ENCODE measurements at places on chromosomes 7 and 10. TPM values are rescaled to one million over a fixed set of nuclear protein-coding genes. Genes with fewer than 3 reads are reported as not detected.

Gene CC2D2B
- total RNA-seq: 2.8 TPM

Gene MICALL2
- 37.6 TPM for total RNA-seq

Gene CLDN3
- 11.8 TPM for total RNA-seq

Gene NRP1
- total RNA-seq: 139 TPM

Gene PRR15
- 2.1 TPM for total RNA-seq

Gene MEPCE
- total RNA-seq: 36.3 TPM

Gene GHRHR
- not detected for total RNA-seq

Gene LRRD1
- total RNA-seq: not detected

DNA sequence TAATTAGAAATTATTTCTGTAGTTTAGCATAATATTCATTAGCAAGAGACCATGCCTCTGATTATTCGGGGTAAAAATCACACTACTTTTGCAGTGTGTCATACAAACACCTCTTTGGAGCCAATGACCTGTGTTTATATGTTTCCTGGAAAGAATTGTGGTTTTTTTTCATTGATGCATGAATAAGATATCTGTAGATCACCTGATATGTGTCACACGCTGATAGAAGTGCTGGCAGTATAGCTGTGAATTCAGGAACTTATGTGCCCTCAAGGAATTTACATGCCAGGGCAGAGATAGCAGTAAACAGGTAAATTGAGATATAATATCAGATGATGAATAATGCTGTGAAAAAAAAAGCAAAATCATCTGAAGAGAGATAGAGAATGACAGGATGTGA, 118.2 kb downstream of the VPS50 start:
- no peak for DNase-seq

DNA sequence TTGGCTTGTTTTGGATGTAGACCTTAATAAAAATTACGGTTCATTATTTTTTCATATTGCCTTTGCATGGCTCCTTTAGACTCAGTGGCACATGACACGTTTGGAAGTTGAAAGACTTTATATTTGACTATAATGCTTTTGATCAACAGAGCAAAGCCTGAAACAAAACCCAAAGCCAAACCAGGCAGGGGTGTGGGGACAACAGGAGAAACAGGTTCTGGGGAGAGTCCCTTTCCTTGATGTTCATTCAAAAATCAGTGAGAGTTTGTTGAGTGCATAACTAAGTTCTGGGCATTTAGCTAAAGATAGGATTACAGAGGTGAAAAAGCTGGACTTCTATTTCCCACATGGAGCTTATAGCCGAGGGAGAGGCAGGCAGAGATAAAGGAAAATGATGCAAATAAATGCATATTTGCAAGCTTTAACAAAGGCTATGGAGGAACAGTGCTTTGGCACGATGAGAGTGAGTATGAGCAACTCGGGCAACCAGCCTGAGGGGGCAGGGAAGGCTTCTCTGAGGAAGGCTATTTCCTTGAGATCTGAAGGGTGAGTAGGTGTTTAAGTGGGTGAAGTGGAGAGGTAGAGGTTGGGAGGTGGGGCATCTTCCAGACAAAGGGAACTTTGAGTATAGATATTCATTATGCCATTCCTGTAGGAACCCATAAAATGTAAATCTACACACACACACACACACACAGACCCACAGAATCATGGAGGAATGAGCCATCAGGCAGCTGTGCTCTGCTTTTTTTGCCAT, 34.5 kb upstream of the PDZD8 start:
- no peak for DNase-seq

GRCh38 chr7:43674559-43675436, 54.5 kb downstream of the COA1 start:
- no peak for DNase-seq

DNA sequence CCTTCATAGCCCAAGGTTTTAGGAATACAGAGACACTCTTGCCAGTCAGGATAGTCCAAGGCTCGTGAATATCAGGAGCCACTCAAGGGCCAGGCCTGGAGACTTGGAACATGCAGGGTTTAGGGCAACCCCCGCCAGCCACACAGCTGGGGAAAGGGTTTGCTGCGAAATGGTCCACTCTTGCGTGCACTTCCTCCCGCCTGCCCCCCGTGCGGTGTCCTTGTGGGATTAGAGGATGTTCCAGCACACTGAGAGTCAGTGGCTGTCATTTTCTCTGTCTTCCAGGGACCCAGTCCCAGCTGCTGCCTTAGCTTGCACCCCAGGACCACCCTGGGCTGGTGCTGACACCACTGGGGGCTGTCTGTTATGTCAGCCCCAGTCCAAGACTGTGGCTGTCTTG, 38.5 kb downstream of the POR start:
- no peak for DNase-seq

DNA sequence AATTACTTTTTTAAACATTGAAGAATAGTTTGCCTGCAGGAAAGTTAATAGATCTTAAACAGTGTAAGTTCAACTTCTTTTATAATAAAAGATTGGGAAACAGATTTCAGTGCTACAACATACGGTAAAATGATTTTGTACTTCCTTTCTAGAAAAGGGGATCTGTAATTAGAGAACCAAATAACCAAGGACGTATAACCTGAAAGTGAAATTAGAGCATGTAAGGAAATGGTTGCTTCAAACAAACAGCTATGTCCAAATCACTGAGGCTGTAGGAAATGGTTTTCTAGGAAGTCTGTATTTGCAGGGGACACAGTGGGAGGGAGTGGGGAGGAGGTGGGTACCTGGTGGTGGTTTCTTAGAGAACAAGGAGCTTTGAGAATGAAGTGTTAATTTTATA, 57.9 kb upstream of the EXOC6 start:
- no peak for DNase-seq

DNA sequence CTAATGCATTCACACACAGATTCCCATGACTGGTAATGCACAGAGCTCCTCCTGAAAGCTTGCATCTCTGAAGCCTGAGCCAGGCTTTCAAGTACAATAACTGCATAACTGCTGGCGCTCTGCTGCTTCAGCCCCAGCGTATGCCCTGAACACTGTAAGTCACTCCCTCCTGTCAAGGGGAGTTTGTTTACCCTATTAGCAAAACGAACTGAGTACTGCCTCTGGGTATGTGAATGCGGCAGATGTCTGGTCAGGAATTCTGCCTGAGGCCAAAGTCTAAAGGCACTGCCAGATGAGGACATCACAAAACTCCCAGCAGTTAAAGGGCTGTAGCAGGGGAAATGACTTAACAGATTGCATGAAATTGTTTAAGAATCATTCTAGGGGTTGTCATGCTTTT, 97.7 kb downstream of the NRCAM start:
- no peak for DNase-seq

DNA sequence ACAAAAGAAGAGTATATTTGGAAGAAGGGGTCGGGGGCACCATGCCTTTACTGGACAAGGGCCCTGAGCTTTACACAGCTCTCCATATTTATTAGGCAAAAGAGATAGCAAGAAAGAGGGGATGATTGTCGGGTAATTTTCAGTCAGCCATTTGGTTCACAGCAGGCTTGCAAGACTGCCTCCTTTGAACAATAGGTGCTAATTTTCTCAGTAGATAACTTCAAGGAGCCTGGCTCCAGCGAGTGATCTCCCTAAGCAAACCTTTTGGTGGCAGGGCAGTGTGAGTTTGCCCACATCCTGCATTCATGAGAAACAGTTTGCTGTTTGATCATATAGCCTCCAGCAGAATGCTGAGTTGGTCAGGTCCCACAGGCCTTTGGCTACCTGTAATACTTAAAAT, 94.3 kb downstream of the ZNF248 start:
- DNase-seq: no peak

DNA sequence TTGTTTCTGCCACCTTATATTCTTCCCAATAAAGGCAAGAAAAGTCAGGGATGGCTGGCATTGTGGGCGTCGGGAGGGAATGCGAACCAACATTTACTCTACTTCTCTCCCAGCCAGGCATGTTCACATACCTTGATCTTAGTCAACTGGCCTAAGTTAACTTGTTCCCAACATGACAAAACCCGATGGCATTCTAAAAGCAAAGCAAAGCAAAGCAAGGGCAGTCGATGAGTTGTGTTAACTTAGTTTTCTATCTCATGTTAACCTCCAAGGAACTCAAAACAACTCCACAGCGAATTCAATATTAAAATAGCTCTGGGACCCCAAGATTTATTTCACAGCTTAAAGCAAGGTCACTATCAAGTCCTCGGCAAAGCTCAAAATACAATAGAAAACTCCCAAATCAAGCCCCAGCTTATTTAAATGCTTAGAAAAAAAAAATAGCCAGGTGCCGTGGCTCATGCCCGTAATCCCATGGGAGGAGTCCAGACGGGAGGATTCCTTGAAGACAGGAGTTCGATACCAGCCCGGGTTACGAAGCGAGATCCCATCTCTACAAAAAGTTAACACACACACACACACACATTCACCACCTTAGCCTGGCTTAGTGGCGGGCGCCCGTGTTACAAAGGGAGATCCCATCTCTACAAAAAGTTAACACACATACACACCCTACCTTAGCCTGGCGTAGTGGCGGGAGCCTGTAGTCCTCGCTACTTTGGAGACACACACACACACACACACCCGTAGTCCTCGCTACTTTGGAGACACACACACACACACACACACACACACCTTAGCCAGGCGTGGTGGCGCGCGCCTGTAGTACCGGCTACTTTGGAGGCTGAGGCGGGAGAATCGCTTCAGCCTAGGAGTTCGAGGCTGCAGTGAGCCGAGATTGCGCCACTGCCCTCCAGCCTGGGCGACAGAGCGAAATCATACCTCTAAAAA, 901 bp upstream of the CCNY start:
- DNase-seq: no peak

DNA sequence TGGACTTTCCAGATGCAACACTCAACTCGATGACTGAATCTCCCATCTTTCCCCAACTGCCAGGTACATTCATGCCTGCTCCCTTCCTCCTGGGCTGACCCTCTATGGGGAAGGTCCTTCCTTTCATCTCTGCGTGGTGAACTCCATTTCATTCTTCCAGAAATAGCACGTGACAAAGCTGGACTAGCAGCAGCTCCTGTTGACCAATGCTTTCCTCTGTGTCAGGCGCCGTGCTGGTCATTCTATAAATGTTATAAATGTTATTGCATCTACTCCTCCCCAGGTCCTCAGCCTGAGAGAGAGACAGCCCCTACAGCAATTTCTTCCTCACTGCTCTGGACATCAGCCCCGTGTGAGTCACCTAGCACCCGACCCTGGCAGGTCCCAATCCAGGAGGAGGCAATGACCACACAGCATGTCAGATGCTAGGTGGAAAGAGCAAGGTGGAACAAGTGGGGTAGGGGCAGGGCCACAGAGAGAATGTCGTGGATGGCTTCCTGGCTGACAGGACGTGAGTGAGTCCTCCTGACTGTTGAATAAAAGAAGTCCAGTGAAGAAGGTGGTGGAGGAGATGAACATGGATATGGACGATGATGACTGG, 178.1 kb downstream of the ADAM12 start:
- no peak for DNase-seq

DNA sequence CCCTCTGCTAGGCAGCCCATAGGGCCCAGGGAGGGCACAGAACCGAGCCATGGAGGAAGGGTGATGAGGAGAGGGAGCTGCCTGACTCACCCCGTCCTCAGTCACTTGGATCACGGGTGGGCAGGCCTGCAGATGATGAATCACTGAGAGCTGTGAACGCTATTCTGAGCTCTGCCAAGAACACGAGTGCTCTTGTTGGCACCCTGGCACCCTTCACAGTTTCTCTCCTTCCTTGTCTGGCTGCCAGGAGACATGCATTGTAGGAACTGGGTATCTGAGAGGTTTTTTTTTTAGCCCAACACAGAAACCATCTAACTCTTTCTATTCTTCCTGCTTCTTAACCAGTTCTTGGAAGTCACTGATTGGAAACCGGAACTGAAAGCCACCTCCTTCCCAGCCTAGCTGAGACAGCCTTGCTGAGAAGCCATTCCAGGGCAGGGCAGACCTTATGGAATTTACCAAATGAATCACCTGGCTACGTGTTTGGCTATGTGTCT, 82.1 kb downstream of the SLC37A3 start:
- peak; percentile 84 for DNase-seq

GRCh38 chr10:100289641-100290040, 3.2 kb upstream of the BLOC1S2 start:
- no peak for DNase-seq

DNA sequence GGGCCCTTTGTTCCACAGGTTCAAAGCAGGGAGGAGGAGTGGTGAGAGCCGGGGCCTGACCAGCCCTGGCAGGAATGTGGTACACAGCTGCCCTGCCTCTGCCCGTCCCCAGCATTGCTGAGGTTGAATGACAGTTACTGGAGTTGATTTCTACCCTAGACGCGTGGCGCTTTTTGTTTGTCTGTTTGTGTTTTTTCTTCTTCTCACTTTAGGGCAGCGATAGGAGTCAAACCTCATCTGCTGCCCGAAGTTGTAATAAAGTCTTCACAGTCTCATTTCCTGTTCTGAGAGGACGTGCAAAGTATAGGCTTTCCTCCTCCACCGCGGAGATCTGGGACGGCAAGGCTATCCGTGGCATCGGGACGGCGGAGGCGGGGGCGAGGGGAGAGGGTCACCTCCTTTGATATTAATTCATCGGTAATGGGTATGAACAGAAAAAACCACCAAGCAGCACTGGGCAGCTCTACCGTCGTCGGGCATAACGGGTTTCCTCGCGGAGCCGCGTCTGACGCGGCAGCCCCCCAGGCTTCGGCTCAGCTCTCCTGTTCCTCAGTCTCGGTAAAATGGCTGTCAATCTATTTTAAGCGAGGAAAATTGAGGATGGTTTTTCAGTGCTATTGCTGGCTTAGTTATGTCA, 160.8 kb downstream of the LRMDA start:
- DNase-seq: no peak

- DNase-seq: no peak
Observed at GRCh38 chr10:112243713-112244112, 39.5 kb upstream of the TECTB start.

DNA sequence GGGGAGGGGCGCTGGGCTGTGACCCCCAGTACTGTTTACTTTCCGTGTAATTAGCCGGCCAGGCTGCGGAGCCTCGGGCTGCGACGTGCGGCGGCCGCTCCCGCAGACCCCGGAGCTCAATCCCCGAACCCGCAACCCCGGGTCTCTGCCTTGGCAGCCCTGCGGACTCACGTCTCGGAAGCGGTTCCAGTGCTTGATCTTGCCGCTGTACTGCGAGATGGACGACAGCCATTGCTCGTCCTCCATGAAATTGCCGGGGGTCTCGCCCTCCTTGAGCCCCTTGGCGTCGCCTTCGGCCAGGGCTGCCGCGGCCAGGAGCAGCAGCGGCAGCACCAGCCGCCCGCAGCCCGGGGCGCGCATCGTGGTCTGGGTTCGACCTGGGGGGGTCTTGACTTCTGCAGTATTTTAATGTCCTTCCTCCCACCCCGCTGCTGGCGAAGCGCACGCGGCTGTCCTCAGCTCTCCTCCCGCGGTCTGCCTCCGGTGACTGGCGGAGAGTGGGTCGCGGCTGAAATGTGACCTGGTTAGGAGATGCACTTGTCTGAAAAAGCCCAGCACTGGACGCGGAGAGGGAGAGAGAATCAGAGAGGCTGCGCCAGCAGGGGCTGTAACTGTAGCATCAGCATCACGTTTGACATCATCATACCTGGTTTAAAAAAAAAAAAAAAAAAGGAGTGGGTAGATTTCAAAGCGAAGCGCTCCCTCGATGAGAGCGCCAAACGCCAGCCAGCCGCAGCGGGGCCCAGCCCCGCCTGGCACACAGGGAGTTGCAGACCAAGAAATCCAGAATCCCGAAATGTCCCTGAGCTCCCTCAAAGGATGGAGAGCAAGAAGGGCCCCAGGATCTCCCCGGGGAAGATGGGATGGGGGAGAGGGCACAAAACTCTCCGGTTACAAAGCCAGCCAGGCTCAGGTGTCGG, at the start of gene SPOCK2:
TSS of gene SPOCK2 (minus strand) at position 583 of the 920 bp plus-strand sequence. CDS start at position 360, 223 bp downstream.
- no peak for DNase-seq

Data from upper lobe of right lung (tissue), 1 donor.